ENCODE measurements at places on chromosomes 4 and X.

DNA sequence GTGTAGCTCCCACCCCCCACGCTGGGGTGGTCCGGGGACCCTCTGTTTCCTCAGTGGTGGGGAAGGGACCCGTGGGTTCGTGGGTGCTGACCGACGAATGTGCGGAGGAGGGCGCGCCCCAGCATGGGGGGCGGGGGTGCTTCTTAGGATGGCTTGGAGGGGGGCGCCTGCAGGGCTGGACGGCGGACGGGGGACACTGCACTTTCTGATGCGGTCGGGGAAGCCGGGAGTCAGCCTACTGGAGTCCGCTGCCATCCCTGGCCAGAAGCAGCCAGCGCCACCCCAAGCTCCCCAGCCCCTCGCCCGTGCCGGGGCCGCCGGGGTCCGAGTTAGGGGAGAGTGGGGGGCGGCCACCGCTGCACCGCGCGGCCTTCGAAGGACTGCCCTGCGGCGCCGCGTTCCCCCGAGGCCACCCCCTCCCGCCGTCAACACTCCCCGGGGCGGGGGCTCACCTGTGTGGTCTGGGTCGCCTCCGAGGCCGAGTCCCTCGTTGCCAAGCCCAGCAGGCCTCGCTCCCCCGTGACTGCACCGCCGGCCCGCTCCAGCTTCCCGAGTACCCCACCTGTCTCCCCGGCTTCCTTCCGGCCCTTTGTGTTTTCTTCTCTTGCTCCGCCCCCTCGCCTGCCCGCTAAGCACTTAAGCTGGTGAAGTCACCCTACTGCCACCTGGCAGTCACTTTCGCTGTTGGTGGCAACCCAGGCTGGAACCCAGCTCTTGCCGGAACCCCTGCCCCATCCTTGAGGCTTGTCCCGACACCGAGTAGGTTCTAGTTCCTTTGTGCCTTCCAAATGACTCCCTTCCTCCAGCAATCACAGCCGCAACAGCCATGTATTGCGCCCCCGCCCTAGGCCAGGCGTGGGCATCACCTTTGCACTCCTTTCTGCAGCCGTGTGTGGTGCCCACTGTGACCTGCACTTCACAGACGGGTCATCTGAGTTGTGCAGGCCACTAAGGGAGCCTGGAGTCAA, at the start of gene OCIAD2:
Gene OCIAD2, minus strand, starts transcription at position 569 of the 968 bp plus-strand sequence. CDS start 2,225 bp downstream, outside the sequence.
- DNase-seq, result peak; percentile 92

- DNase-seq, result peak; percentile 15
Measured at GRCh38 chrX:39616098-39616729, 481.5 kb downstream of the BCOR start.

DNA sequence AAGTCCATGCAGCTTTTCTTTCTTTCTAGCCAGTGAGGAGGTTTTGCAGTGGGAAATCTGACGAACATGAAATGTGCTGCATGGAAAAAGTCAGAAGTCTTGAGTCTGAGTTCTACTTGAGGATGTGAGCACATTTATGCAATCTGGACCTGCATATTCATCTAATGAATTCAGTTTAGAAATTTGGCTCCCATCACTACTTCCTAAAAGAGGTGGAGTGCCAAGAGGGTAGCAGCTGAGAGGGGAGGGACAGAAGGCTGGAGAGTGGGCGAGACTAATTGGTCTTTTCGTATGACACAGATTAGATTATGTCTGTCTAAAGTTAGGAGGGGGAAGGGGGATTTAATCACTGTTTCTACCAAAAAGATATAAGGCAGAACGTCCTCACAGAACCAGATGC, 535.9 kb downstream of the IQCM start:
- DNase-seq, result no peak

DNA sequence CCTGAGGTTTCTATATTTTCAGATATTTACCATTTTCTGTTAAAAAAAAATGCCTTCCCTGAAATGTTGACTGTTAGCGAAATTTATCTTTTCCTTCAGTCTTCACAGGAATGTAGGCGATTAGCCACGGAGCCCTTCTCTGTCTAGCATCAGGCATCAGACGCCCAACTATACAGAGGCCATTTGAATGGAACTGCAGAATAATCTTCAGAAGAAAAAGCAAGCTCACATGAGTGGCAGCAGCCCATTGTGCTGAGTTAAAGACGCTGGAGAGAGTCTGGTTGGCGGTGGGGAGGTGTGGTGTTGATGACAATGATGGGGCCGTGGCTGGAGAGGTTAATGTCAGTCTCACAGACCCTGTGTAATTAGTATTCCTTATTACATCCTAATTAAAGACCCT, 196.8 kb upstream of the LEF1 start:
- DNase-seq, result no peak

GRCh38 chr4:81164623-81165416, 50.2 kb downstream of the PRKG2 start:
- no peak for DNase-seq

DNA sequence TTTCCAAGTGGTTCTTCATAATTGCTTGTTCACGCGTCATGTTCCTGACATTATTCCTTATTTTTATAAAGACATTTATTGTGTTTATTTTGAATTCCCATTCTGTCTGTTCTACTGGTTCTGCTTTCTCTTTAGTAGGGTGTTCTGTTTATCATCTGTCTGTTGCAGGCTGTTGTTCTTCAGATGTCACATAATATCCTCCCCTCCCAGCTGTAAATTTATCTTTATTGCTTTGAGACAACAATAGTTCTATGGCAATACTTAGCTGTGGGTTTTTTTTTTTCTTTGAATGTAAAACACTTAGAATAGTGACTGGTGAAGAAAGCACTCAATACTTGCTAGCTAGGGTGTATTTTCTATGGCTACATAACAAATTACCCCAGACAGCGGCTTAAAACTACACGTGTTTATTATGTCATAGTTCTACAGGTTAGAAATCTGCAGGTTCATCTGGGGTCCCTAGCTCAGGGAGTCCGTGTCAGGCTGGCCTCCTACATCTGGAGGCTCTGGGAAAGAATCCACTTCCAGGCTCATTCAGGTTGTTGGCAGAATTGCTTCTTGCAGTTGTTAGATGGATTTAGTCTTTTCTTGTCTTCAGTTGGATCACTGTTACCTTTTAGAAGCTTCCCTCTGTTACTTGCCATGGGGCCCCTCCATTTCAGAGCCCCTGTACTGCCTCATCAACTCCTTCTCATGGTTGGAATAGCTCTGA, 63.4 kb upstream of the ENPEP start:
- DNase-seq, result no peak

- no peak for DNase-seq
Measured at GRCh38 chr4:84639145-84639544, 56.2 kb downstream of the CDS1 start.

- DNase-seq, result no peak
Measured at GRCh38 chr4:3657902-3658529, 108.2 kb upstream of the ADRA2C start.

DNA sequence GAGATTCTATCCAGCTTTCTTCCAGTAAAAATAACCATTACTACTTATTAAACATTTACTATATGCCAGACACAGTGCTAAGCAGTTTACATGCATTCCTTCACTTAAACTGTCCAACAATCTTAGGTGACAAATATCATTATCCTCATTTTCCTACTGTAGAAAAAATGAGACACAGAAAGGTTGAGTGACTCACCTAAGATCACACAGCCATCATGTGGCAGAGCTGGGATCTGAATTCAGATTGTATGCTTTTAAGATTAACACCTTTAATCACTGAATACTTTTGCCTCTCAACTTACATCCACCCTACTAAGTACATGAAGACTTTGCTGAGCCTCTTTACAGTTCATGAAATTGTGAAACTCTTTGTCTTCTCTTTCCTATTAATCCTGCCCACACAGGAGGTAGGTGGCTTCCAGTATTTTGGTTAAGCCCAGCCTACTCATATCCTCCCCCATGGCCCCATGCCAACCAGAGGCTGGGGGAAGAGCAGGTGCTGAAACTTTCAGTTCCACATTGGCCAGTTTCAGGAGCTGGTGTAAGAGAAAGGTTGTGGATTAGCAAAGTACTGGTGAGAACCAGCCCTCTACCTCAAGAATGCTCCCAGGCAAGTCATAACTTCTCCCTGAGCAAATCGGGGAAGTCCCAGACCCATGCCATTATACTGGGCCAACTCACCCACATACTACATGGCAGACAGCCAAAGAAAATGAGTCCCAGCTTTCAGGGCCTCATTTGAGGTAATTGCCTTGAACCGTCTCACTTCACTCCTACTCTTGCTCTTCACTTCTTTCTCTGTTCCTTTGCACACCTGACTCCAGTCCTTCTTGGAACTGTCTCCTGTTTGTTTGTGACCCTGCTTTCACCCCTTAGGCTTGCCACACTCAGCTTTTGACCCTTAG, 211.1 kb downstream of the GUCY2F start:
- no peak for DNase-seq

- peak; percentile 34 for DNase-seq
Measured at GRCh38 chr4:107658400-107659336, 61.4 kb downstream of the PAPSS1 start.

DNA sequence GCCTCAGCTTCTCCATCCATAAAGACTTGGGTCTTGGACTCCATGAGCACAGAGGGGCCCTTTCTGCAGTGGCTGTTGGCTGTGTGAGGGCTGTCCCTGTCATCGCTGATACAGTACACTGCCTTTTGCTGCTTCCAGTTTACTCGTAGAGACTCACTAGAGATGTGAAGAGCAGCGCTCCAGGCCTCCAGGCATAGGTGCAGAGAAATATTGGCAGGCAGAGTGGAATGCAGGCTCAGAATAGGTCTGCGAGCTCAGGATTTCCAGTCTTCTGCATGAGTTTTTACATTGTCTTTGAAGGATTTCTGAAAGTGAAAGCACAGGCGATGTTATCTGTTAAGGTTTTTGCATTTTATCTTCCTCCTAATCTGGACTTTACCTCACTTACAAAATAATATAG, 97.4 kb downstream of the AASDH start:
- no peak for DNase-seq

DNA sequence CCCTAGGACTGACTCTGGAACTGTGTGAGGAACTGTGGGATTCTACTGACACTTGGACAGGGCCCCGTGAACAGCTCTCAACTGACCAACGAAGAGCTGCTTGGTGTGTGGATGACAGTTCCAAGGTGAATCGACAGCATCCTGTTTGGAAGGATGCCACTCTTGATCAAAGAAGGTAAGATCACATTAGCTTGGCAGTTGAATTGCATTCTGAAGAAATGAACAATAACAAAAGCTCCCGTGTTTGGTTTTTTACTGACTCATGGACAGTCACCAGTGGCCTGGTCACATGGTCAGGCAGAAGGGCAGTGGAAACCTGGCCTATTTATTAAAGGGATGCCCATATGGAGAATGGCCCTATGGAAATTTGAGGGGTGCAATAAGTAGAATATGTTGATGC, 33.1 kb upstream of the GPR34 start:
- DNase-seq, result no peak

DNA sequence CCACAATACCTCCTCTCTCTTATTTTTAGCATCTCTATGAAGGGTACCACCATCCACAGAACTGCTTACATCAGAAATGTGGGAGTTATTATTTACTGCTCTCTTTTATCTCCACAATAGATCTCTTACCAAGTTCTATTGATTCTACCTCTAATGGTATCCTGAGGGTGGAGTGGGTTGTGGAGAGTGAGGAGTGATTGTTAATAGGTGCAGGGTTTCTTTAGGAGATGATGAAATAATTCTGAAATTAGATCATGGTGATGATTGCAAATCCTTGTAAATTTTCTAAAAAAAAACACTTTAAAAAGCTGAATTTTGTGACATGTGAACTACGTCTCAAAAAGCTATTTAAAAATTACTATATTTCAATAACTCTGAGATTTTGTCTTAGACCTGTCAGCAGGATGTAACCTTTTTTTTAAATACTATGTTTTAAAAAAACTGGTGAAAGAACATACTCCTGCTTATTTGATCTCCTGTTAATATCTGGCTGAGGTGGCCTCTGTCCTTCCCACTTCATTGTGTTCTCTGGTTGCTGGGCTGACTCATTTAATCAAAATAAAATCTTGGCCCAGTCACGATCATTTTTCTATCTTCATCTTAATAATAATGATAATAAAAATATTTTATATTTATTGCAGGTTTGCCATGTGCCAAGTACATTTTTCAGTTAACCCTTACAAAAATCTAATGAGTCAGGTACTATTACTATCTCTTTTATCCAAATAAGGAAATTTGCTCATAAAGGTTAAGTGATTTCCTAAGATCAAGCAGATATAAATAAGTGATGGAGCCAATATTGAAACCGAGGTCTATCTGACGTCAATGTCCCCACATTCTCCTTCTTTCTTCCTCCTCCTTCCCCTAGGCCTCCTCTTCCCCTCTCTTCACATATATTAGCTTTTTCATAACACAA, 73.5 kb downstream of the GLUD2 start:
- DNase-seq, result no peak

- no peak for DNase-seq
Measured at GRCh38 chrX:8672176-8672575, 59.8 kb downstream of the ANOS1 start.

DNA sequence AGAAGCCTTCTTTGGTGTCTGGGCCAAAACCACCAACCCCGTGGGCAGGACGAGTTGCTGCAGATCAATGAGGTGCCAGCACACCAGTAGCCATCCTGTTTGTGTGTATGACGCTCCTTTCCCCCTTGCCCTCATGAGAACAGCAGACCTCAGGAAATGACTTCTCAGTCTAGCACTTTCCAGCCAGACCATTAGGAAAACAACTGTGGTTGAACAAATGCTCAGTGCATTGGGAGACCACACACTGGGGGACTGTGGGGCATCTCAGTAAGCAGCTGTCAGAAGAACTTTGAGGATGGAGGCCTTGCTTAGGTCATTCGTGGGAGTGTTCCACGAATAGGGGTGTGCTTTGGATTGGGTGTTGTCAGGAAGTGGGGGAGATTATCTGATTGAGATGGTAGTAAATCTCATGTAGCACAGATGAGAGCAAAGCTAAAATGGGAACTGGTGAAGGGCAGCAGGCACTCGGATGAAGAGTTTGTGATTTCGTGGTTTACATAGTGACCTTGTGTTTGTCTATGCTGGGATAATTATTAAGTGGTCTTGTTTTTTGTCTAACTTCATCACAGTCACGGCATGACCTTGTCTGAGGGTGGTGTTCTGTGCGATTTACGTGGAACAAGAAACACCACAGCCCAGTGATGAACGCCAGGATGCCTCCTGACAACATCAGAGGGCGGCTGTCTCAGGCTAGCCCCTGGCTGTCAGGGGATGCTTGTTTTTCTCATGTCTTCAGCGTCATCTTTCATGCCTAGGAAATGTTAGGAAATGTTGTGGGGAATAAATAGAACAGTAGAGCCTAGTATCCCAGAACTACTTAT, 70.1 kb downstream of the USP46 start:
- DNase-seq, result peak; percentile 52

GRCh38 chrX:13383907-13384306, 64.1 kb upstream of the ATXN3L start:
- no peak for DNase-seq

DNA sequence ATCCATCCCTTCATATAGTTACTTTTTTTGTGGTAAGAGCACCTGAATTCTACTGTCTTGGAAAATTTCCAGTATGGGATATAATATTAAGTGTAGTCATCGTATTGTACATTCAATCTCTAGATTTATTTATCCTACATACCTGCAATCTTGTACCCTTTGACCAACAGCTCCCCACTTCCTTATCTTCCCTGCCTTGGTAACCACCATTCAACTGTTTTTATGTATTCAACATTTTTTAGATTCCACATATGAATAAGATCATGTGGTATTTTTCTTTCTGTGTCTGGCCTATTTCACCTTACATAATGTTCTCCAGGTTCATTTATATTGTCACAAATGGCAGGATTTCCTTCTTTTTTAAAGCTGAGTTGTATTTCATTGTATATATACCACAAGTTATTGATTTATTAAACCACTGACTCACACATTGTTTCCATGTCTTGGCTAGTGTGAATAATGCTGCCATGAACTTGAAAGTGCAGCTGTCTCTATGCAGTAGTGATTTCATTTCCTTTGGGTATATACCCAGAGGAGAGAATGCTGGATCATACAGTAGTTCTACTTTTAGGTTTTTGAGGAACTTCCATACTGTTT, 572.5 kb downstream of the MAGEB5 start:
- DNase-seq, result no peak

GRCh38 chr4:26764231-26764630, 96.4 kb upstream of the STIM2 start:
- no peak for DNase-seq
